Left cardiac atrium (tissue), 4 donors: ENCODE measurements at places on chromosomes 2 and 18.

GRCh38 chr2:9163306-9164111, 43.1 kb upstream of the ASAP2 start:
- DNase-seq: no peak

- peak; percentile 33 for DNase-seq
Observed at GRCh38 chr2:235432741-235433520, 60.9 kb upstream of the AGAP1 start.

GRCh38 chr2:47870641-47871540, 35.4 kb downstream of the FBXO11 start:
- DNase-seq: no peak

DNA sequence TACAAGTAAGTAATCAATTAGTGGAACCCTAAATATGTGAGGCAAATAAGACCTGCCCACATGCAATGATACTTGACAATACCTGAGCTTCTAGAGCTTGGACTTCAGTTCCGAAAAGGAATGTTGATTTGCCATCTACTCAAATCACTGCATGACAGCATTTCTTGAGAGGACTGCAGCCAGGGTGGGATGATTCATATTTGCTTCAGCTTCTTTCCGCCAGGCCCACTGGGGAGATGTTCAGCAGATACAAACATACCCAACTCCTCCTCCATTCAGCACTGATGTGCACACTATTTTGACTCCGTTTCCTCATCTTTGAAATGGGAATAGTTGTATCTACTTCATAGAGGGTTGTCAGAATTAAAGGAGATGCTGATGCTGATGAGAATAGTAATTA, 28.8 kb upstream of the TMEM177 start:
- no peak for DNase-seq

- no peak for DNase-seq
Observed at GRCh38 chr2:172038604-172039003, 38.9 kb downstream of the METAP1D start.

GRCh38 chr18:76538846-76539245, 43.8 kb upstream of the ZNF516 start:
- no peak for DNase-seq

- no peak for DNase-seq
Observed at GRCh38 chr2:149562324-149562723, 25.3 kb downstream of the MMADHC start.

DNA sequence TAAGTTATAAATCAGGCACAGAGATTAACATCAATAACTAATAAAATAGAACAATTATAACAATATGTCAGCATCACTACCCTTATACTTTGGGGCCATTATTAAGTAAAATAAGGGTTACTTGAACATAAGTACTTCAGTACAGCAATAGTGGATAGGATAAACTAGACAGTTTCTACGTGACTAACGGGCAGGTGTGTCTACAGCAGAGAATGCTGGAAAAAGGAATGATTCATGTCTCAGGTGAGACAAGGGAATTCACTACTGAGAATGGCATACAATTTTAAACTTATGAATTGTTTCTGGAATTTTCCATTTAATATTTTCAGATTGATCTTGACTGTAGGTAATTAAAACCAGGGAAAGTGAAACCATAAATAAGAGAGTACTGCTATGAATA, 5.5 kb downstream of the WDR75 start:
- DNase-seq: no peak

GRCh38 chr2:177434475-177434874, 41.9 kb downstream of the AGPS start:
- DNase-seq: no peak

DNA sequence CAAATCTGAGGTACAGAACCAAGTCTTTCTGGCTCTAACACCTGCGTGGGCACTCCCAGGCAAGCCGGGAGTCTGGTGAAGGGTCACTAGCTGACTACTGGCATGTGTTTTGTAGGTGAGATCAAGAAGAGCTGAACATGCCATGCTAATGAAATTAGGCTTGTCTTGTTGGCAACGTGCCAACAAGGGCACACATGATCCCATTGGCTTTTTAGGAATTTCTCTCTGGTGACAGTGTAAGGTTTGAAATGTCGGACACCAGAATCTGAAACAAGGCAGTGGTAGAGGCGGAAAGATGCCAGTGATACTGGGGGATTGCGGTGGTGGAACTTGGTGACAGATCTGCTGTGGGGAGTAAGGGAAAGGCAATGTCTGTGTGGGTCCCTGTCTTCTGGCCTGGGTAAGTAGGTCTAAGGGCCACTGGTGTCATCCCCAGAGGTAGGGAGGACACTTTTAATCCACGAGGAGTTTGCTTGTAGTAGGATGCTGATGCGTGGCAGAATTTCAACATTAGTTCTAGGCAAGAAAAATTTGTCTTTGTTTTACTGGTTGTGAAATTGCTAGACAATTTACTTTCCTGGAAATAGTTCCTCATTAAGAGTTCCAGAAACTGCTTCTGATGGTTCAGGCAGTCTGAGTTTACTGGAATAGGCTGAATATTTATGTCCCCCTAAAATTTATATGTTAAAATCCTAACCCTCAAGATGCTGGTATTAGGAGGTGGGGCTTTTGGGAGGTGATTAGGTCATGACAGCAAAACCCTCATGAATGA, 52.6 kb upstream of the ACMSD start:
- DNase-seq: no peak

DNA sequence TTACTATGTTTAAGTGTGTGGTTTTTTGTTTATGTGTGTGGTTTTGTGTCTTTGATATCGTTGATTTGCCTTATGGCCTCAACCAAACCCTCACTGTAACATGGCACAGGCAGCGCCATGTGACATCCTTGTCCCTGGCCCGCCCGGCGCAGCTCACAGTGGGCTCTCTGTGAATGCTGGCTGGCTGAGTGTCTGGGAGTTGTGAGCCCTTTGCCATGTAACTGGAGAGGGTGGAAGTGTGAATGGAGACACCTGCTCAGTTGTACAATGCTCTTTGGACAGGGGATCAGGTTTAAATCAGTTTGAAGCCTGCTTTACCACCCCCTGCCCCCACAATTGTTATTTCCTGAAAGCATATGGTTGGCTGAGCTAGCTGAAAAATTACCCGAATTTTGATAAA, 41.8 kb downstream of the TCF7L1 start:
- no peak for DNase-seq

GRCh38 chr2:148110184-148110583, 89.3 kb downstream of the MBD5 start:
- no peak for DNase-seq

- DNase-seq: no peak
Observed at GRCh38 chr18:45416168-45416567, 199.1 kb upstream of the SLC14A2 start.

DNA sequence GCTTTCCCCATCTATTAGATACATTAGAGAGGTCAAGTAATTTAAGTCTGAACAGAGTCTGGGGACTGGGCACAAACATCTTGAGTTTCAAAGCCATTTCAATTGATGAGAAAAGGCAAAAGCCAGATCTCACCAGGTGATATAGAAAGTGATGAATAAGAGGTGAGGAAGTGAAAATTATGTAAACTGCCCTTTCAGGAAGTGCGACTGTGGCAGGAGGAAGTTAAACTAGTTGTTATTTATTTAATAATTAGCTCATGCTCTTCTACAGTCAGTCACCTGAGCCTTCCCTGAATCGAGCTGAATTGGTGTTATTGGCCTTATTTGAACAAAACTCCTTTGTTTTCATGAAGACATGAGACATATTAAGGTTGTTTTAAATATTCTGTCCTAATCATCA, 115.1 kb downstream of the CDH20 start:
- DNase-seq: no peak

DNA sequence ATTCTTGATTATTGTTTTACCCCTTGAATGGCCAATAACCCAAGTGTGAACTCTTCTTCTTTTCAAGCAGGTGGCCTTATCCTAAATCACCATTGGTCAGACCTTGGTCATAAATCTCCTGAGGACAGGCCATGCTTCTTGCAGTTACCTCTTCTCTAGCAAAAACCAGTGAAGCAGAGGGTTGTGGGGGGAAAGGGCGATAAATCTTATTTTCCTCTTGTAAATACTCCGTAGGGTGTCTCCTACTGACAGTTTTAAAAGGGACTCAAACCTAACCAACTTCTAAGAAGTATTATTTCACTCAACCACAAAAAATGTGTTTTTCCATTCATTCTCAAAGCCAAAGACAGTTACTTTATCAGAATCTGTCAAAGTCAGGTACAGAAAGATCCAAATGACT, 168.1 kb upstream of the RMP24 start:
- DNase-seq: no peak

DNA sequence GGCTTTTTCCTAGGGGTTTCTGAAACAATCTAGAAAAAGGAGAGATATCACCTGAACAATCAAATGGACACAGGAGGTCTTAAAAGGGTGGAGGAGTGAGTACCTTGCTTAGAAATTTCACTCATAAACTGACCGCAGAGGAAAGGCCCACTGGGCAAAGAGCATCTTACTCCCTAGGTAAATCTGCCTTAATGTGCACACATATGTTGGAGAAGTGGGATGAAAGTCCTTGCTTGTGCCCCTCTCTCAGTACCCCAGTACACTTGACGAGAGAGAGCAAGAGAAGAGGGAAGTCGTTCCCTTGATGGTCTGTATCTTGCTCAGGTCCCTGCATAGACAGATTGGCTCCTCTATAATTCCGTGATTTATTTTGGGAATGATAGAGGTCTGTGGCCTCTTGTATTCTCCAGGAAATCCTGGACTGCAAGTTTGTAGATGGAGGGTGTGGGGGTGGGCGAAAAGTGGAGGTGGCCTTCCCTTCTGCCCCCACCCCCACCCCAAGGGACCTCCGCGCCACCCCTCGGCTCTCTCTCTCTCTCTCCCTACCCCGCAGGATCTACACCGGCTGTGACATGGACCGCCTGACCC, 6.8 kb downstream of the TBR1 start:
- no peak for DNase-seq

DNA sequence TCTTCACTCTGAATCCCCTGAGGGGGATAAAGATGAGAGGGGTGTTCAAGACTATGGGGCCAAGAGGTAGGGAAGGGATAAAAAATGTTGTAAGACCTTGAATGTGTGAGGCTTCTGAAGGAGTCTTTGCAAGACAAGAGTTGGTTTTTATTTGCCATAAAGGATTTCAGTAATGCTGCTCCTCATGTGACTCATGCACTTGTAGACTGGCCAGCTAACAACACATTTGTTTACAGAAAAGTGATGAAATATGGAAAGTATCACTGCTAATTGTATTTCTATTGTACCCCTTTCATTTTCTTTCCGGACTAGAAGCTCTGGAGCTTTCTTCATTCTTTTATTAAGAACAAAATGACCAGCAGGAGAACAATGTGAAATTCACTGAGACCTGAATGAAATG, 782.1 kb downstream of the EPHA4 start:
- DNase-seq: no peak

GRCh38 chr18:50453014-50453680, 78.3 kb downstream of the SKA1 start:
- no peak for DNase-seq

DNA sequence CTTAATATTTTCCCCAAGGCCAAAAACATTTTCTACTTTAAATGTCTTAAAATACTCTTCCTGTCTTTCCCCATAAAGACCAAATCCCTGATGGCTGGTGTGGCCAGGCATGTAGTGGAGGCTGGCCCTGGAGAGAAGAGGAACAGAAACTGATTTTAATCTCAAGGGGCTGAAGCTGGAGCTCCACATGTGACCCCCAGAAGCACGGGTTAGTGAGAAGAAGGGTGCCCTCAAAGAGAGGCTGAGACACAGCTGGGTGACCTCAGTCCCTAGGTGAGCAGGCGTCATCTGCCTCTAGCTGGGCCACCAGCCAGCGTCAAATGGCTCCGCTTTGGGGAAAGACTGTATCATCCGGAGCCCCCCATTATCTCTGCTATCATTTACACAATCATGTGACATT, 19.3 kb upstream of the TMEM18 start:
- DNase-seq: no peak

GRCh38 chr18:31718386-31718785, 34.0 kb upstream of the B4GALT6 start:
- no peak for DNase-seq
